8988T (cell line): ENCODE measurements at places on chromosomes 3 and 15.

GRCh38 chr3:29011966-29012365, 268.9 kb upstream of the RBMS3 start:
- DNase-seq = no peak

DNA sequence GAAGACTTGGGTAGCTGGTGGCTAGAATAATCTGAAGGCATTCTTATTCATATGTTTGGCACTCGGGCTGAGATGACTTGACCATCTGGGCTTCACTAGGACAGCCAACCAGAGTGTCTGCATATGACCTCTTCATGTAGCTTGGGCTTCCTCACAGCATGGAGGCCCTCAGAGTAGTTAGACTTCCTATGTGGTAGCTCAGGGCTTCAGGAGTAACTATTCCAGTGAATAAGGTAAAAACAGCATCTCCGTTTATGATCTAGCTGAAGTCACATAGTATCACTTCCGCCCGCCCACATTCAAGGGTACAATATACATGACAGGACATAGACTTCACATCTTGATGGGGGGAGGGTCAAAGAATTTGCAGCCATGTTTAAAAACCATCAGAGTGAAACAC, 18.9 kb upstream of the CMTM8 start:
- no peak for DNase-seq

GRCh38 chr15:44712346-44713005, 1.2 kb downstream of the B2M start:
- DNase-seq = no peak

DNA sequence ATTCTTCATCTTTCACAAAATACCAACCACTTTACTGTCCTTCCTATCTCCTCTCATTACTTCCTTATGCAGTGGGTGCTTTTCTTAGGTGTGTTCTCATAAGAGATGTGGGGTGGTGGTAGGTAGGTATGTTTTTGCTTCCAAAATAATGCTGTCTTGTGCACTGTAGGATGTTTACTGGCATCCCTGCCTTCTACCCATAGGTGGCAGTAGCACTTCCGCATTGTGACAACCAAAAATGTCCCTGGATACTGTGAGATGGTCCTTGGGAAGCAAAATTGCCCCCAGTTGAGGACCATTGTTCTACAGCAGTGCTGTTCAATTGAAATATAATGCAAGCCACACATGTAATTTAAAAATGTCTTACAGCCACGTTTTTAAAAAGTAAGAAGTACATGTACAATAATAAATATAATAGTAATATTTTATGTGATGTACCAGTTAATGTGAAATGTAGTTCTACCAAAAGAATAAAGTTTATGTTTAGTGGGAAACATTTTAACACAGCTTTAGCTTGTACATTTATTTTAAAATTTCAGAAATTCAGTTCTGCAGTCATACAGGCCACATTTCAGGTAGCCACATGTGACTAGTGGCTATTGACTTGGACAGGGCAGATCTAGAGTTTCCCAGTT, 75.2 kb downstream of the NEO1 start:
- no peak for DNase-seq

- DNase-seq = no peak
These were observed 165.1 kb downstream of the ZNF621 start for GRCh38 chr3:40689837-40690236.

DNA sequence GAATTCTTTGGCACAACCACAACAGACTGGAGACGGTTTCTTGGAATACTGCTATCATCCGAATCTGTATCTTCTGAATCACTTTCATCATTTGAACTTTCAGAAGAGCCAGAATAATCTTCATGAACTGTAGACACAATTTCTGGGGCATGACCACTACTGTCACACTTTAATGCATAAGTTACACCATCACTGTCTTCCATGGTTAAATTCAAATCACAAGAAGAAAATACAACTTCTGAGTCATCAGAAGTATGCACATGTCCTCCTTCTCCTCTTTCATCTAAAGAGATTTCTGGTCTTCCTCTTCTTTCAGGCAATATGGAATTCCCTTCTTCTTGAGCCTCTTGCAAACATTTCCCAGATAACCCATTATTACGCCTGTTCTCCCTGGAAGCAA, 42.5 kb downstream of the SETD2 start:
- no peak for DNase-seq
